ENCODE measurements at places on chromosomes 5 and 9. TPM values are rescaled to one million over a fixed set of nuclear protein-coding genes. Genes with fewer than 3 reads are reported as not detected.

The IL5 gene
- total RNA-seq: not detected

The TYRP1 gene
- 35.6 TPM for total RNA-seq

The SLC1A1 gene
- total RNA-seq: 2.9 TPM

The SPATA6L gene
- 0.15 TPM for total RNA-seq

The C5orf58 gene
- not detected for total RNA-seq

The PTPRD gene
- 6.6 TPM for total RNA-seq

The PFN3 gene
- not detected for total RNA-seq

GRCh38 chr9:70881333-70881732, 240.1 kb downstream of the TRPM3 start:
- H3K4me3 ChIP-seq: no peak overlapping the region
- H3K27ac ChIP-seq: no peak overlapping the region
- no peak for DNase-seq
- H3K27me3 ChIP-seq: no peaks in the 10 kb centered on the region

GRCh38 chr5:92676215-92677165, 904.5 kb downstream of the NR2F1-AS1 start:
- no peak overlapping the region for H3K4me3 ChIP-seq
- H3K27me3 ChIP-seq: no peaks in the 10 kb centered on the region
- no peaks in the 10 kb centered on the region for H3K36me3 ChIP-seq
- no peak for DNase-seq
- no peak overlapping the region for H3K27ac ChIP-seq

DNA sequence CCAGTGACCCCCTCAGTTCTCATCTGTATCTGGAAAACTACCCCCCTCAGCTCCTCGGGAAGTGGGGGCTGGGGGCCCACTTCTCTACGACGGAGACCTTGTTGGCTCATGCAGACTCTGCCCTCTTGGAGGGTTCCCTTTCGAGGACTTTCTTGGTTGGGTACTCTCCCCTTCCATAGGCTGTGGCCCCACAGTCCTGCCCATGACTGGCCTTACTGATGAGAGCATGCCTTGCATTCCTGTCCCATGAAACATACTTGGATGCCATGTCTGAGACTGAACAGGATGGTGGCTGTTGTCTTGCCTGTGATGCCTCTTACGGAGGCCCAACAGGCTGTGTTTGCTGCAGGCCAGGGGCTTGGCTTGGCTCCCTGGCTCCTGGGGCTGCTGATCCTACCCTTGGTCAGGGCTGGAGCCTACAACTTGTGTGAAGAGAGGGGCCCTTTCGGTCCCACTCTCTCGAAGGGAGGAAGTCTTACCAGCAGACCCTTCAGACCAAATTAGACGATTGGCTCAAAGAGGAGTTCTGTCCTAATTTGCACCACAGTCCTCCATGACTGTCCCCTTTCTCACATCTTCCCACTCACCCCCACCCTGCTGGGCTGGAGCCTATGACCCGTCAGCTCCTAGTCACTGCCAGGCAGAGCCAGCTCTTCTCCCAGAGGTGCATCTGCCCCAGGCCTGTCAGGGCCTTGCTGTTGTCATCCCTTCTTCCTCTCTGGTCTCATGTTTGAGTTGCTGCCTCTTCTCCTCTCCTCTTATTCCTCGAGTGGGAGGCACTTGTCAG, 109.9 kb downstream of the CACNA1B start:
- no peak overlapping the region for H3K27ac ChIP-seq
- no peak overlapping the region for H3K4me3 ChIP-seq
- DNase-seq: peak; percentile 42
- no peaks in the 10 kb centered on the region for H3K27me3 ChIP-seq
- no peaks in the 10 kb centered on the region for H3K36me3 ChIP-seq

DNA sequence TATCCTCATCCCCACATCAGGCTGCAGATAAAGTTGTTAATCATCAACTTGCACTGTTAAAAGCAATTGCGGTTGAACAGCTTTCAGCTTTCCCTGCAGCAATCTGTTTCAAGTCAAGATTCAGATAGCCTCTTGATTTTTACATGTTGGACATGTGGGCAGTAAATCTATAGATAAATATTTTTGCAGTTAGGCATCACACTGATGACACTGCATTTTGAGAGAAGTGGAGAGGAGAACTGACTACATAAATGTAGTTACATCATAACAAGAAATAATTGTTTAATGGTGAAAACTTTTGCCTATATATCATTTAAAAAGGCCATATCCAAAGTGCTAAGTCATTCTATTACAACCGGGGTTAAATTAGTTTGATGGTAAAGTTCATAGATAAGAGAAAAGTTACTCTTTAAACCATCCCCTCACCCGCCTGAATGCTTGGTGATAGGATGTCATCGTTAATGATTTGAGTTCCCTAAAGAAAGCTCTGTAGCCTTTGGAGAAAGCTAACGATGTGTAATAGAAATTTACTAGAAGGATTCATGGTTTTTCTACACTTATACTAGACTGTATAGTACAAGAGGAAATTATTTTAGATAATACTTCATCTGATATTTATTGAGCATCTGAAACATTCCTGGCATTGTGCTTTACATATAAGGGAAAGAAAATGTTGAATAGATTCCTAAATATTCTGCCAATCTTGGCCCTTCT, 30.8 kb upstream of the ALDH1A1 start:
- H3K4me1 ChIP-seq: no peaks in the 10 kb centered on the region
- no peaks in the 10 kb centered on the region for H3K36me3 ChIP-seq
- H3K4me3 ChIP-seq: no peak overlapping the region
- no peak overlapping the region for H3K27ac ChIP-seq

- H3K4me1 ChIP-seq: no peaks in the 10 kb centered on the region
- H3K27ac ChIP-seq: no peak overlapping the region
- no peaks in the 10 kb centered on the region for H3K27me3 ChIP-seq
- H3K36me3 ChIP-seq: no peaks in the 10 kb centered on the region
Observed at GRCh38 chr5:1401536-1402138, 43.6 kb downstream of the SLC6A3 start.

GRCh38 chr9:69076550-69076949, 41.0 kb downstream of the FXN start:
- no peak for DNase-seq
- H3K4me3 ChIP-seq: no peak overlapping the region
- no peak overlapping the region for H3K27ac ChIP-seq

GRCh38 chr9:120860083-120860482, 16.9 kb downstream of the PHF19 start:
- H3K4me3 ChIP-seq: no peak overlapping the region
- H3K4me1 ChIP-seq: no peaks in the 10 kb centered on the region
- H3K36me3 ChIP-seq: peaks cover 47% of the 10 kb centered on the region
- H3K27me3 ChIP-seq: no peaks in the 10 kb centered on the region
- no peak for DNase-seq

- no peak for DNase-seq
- H3K4me3 ChIP-seq: no peak overlapping the region
- no peaks in the 10 kb centered on the region for H3K36me3 ChIP-seq
- no peaks in the 10 kb centered on the region for H3K4me1 ChIP-seq
Observed at GRCh38 chr5:150234576-150235499, 45.0 kb downstream of the SLC6A7 start.

GRCh38 chr9:20726144-20726543, 42.1 kb downstream of the FOCAD start:
- H3K27ac ChIP-seq: no peak overlapping the region
- no peaks in the 10 kb centered on the region for H3K4me1 ChIP-seq
- no peaks in the 10 kb centered on the region for H3K36me3 ChIP-seq
- no peaks in the 10 kb centered on the region for H3K27me3 ChIP-seq

DNA sequence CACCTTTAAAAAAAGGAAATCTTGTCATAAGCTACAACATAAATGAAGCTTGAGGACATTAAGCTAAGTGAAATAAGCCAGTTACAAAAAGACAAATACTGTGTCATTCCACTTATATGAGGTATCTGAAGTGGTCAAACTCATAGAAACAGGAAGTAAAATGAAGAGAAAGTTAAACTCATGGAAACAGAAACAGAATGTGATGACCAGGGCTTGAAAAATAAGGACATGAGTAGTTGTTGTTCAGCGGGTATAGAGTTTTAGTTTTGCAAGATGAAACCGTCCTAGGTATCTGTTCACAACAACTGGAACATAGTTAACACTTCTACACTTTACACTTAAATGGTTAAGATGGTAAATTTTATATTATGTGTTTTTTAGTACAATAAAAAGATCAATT, 47.8 kb upstream of the SLC1A3 start:
- H3K4me3 ChIP-seq: no peak overlapping the region
- H3K27ac ChIP-seq: no peak overlapping the region
- no peaks in the 10 kb centered on the region for H3K4me1 ChIP-seq
- no peaks in the 10 kb centered on the region for H3K27me3 ChIP-seq
- H3K36me3 ChIP-seq: no peaks in the 10 kb centered on the region

DNA sequence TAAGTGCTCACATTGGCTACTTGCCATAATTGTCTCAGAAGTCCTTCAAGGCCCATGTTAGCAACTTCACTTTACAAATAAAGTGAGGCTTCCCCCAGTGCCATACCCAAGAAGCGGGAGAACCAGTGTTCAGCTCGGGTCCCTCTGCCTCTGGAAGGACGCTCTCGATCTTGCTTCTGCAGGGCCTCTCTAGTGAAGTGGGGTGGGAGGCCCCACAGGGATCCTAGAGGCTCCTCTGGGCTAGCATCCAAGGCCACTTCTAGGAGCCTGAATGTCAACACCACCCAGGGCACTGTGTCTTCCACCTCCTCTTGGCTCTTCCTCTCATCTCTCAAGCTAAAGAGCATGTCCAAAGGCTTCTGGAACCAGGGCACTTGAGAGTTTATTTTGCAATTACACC, 282.5 kb downstream of the GADD45G start:
- H3K36me3 ChIP-seq: no peaks in the 10 kb centered on the region
- peak overlapping the region; percentile 97 for H3K27ac ChIP-seq
- no peak for DNase-seq
- no peak overlapping the region for H3K4me3 ChIP-seq
- H3K27me3 ChIP-seq: no peaks in the 10 kb centered on the region

GRCh38 chr9:136565086-136565714, 19.4 kb upstream of the NOTCH1 start:
- no peak for DNase-seq
- H3K36me3 ChIP-seq: no peaks in the 10 kb centered on the region
- H3K4me1 ChIP-seq: no peaks in the 10 kb centered on the region

Measured in right atrium auricular region (tissue), 2 donors.